ENCODE measurements at places on chromosomes 1 and 21.
A peak's percentile ranks its signal among the peaks of the same experiment; 100 is the strongest.

DNA sequence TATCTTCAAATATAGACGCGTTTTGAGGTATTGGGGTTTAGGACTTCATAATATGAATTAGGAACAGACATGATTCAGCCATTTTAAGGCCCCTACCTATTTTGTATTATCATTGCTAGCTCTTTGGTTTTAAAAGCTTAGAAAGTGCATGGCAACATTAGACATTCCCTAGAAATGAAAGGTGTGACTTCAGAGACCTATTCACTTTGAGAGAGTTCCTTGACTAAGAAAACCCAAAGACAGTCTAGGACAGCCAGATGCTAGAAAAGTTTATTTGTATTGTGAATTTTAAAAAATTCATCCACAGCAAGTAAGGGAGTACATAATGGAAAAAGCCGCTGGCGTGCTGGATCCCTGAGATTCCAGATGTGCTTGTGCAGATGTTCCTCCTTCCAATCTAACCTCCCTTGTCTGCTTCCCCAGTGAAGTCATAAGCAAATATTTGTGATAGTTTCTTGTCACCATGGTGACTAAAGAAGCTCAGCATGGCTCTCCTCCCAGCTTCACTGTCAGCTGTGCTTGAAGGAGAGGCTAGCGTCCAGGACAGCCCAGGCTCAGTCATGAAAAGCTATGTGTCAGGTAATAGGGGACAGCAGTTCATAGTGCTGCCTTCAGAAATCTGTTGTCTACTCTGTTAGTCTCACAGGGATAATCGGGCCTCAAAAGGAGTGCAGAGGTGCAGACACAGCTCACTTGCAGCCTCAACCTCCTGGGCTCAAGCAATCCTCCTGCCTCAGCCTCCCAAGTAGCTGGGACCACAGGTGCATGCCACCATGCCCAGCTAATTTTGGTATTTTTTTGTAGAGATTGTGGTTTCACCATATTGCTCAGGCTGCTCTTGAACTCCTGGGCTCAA lies 34.8 kb downstream of the KPNA6 start:
- no peak for DNase-seq

DNA sequence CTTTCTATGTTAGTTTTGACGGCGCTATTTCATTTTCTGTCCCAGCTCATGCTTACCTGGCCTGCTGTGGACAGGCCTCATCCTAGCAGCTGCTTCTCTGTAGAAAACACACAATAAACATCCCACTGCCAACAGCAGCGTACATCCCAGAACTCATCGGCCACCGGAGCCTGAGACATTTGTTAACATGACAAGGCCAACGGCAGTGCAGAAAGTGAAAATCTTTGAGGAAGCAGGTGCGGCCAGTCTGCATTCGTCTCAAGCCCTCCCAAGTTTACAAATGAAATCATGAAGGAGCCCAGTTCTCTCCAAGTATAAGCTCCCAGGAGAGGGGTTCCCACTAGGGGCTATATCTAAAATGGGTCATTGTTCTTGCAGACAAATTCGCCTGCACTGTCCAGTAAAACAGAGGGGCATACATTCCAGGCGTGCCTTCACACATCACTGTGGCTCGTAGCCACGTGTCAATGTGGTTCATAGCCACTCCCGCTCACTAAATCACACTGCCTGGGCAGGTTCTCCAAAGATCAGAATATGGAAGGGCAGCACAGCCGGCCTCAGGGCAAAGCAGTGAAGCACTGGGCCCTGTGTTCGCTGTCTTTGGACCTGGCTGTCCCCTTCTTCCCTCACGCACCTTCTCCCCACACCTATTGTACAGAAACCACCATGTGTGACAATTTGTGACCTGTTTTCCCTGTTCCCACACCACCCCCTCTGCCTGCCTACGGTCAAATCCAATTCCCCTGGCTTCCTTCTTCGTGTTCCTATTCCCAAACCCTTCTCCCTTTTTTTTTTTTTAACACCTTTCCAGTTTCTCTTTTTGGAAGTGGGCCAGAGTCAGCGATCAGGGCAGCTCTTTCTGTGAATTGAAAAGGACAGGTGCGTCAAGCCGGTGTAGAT lies 27.0 kb upstream of the ABCG1 start:
- no peak for DNase-seq

DNA sequence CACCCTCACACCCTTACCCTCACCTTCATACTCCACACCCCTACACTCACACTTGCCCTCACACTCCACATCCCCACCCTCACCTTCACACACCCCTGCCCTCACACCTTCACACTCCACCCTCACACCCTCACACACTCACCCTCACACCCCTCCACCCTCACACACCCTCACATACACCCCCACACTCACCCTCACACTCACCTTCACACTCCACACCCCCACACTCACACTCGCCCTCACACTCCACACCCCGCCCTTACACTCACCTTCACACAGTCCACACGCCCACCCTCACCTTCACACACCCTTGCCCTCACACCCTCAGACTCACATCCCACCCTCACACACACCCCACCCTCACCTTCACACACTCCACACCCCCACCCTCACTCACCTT lies 43.6 kb upstream of the EDN2 start:
- no peak for DNase-seq

- DNase-seq: peak; percentile 72
Measured at GRCh38 chr1:159826441-159827101, at the start of gene SLAMF8. Gene SLAMF8, plus strand, starts transcription at chr1:159826873. Its CDS starts 26 bp downstream, at chr1:159826899.
